ENCODE measurements at places on chromosomes 5 and 9.

DNA sequence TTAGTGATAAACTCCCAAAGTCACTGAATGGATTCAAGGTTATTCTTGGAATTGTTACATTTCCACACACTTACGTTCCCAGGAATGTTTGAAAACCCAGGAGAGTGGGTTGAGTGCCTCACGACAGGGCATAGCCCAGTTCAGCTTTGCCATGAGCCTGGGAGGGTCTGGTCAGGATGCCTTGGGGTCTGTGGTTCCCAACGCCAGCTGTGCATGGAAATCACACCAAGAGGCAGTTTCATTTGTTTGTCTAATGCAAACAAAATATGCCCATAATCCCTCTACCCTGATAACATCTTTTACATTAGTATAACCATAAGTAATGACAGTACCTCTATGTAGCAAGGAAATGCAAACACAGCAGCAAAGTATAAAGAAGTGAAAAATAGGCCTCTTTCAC lies 25.3 kb upstream of the MSX2 start:
- no peak for DNase-seq

DNA sequence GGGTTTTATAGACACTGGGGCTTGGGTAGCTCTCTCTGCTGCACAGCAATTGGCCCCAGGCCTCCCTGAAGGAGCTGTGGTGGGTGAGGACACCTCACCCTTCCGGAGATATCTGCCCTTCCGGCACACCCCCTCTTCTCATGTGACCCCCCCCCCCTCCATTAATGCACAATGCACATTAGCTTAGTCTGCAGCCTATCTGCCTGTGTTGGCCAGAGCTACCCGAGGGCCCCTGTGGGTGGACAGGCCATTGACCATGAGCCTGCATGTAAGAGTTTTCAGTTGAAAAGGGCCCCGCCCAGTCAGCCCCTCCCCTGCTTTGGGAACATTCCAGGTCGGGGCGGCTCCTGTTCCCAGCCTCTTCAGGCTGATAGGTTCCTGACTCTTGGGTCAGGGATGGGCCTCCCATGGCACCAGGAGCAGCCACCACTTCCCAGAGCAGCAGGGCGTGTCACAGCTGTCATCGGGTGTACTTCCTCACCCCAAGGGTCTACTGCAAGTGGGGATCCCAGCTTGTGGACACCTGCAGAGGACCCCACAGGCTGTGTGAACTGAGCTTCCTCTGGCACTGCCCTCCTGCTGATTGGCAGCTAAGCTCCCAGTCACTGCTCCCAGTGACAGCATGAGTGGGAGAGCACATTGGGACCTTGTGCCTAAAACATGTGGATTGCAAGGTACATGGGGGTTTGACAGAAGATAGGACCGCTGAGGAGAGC lies 17.8 kb downstream of the PHF2 start:
- no peak for DNase-seq

GRCh38 chr5:3303777-3304176 lies 291.9 kb upstream of the IRX1 start:
- DNase-seq: no peak

GRCh38 chr5:149930749-149931574 lies 13.6 kb downstream of the PDE6A start:
- no peak for DNase-seq

- DNase-seq: no peak
Measured at GRCh38 chr5:118052503-118052902, 935.8 kb downstream of the DTWD2 start.

DNA sequence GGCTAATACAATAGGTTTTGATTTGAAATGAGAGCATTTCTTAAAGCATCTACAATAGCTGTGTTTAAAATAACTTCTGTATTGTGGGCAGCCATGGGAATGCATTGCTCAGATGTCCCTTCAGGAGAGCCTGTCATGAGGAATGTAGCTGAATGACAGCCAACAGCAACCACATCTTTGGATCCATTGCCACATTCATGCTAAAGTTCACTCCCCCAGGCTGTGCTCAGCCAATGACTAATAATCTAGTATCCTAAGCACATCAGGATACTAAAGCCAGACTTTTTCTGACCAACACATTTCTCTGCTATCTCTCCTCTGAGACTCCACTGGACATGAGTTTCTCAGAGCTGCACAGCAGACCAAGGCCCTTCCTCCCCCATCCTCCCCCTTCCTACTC lies 45.5 kb downstream of the HTR1A start:
- DNase-seq: no peak

GRCh38 chr9:93028448-93029006 lies 30.0 kb upstream of the SUSD3 start:
- DNase-seq: no peak

GRCh38 chr9:122338536-122338935 lies 32.3 kb upstream of the PTGS1 start:
- no peak for DNase-seq

GRCh38 chr5:10023494-10023893 lies 226.2 kb downstream of the ATPSCKMT start:
- no peak for DNase-seq

DNA sequence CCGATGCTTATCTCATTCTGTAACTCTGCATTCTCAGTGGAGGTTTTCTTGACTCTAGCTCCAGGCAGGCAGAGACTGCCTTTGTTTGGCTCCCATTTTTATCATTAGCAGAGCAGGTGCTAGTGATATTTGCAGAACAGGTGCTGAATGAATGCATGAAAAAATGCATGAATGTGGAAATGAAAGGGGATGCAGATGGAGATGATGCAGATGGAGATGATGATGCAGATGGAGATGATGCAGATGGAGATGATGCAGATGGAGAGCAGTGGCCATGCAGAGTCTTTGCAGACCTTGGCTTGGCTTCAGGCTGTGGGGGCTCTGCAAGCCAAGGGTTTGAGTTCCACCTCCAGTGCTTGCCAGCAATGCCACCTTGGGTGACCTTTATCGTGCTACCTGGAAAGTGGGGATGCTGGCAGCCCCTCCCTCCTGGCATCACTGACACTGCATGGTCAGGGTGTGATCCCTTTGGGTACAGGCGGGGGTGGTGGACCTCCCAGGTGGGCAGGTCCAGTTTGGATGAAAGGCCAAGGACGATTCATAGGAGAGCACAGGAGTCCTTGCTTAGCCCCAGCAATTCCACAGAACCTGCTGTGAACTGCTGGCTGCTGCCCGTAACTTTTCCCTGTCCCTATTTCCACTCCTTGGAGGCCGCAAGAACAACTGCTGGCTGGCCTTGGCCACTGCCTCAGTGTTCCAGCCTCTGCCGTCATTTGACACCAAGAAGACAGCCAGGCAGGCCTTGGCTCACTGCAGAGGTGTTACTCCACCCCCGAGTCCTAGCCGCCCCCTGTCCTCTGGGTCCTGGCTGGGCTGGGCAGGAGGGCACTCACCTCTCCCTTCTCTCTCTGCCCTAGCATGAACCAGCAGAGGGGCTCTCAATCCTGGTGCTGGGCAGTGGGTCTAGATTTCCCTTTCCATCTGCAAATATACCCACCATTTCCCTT lies 33.0 kb downstream of the ERGIC1 start:
- no peak for DNase-seq

DNA sequence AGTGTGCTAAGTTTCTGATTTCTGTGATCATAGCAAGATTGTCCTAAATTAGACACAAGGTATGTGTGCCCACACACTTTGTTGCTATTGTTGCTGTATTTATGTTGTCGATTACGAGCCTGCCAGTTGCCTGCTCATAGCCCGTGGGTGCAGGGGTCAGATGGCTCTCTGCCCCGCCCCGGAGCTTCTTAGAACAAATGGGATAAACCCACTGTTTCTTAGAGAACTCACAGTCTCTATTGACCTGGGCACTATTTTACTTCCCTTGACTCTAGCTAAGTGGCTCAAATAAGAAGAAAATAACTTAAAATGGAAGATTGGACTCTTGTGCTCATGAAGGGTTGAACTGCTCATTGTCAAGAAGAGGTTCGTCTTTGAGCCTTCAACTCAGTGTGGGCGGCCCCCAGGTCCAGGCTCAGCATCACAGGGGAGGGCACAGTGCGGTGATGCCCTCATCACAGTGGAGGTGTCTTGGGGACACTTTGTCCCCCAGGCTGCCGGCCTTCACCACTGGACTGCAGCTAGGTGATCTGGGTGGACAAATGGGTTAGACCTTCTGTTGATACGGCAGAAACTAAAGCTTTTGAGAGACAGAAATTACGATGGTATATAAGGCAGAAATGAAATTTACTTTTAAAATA lies 155.5 kb downstream of the TENT4A start:
- DNase-seq: no peak

GRCh38 chr5:20972419-20972925 lies 984.5 kb upstream of the CDH18 start:
- DNase-seq: no peak

DNA sequence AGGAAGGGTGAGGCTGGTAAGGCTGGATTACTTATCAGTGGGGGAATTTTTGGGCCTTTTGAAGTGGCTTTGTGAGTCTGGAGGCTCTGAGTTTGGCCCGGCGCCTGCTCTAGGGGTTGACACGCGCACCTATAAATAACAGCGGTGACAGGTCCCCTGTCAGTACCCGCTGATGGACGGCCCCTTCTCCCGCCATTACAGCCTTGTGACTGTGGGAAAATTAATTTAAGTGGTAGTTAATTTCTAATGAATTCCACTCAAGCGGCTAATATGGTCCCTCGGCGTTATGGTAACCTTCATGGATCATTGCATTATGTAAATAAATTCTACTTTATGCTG lies 16.5 kb downstream of the MRPL36 start:
- no peak for DNase-seq

DNA sequence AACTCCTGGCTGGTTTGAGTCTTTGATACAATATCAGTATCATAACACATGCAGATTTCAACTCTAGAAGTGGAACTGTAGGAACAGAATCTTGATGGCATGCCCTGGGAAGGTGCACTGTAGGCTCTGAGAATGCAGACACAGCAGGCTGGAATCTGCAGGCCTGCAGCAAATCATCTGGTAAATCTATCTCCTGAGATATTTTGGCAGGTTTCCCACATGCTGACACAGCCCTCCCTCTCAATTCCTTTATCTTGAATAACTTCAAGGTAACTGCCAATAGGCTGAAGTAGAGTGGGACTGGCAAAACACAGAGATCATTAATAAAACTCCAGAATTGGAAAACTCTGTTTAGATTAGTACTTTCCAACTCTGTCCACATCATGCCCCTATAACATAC lies 177.8 kb upstream of the PCSK5 start:
- no peak for DNase-seq

GRCh38 chr5:98698359-98698758 lies 75.1 kb upstream of the RGMB start:
- no peak for DNase-seq

DNA sequence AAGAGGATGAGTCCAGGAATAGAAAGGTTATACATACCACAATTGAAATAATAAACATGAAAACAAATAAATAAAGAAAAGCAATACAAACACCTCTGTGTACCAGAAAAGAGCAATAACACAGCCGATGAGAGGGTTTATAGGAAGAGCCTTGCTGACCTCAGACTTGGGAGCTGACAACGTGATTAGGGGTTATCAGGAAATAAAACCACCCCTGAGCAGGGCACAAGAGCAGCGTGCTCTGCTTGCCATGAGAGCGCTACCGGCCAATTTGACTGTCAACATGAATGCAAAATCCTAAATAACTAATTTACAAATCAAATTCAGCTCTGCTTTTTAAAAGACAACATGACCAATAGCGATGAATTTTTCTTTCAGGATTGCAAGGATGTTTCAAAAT lies 2.6 kb upstream of the FREM1 start:
- DNase-seq: no peak

DNA sequence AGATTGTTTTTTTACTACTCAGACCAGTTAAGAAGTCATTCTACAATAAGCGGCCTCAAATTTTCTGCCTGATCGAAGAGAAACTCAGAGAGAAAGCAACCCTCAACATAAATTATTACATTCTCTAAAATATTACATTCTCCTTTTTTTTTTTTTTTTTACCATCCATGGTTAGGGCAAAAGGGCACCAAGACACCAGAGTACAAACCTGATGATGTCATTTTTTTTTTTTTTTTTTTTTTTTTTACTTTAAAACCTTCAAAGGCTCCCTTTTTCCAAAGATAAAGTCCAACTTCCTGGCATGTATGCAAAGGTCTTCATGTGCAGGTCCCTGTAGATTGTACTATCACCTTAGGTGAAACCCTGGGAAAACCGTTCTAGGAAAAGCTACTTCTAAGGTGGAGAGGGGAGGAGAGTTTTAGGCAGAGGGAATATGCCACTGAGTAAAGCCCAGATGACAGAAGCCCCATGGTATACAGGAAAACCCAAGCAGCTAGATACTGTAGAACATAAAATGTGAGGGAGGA lies 104.4 kb downstream of the SSBP2 start:
- DNase-seq: no peak

GRCh38 chr9:90559075-90560073 lies 83.2 kb downstream of the DIRAS2 start:
- no peak for DNase-seq

DNA sequence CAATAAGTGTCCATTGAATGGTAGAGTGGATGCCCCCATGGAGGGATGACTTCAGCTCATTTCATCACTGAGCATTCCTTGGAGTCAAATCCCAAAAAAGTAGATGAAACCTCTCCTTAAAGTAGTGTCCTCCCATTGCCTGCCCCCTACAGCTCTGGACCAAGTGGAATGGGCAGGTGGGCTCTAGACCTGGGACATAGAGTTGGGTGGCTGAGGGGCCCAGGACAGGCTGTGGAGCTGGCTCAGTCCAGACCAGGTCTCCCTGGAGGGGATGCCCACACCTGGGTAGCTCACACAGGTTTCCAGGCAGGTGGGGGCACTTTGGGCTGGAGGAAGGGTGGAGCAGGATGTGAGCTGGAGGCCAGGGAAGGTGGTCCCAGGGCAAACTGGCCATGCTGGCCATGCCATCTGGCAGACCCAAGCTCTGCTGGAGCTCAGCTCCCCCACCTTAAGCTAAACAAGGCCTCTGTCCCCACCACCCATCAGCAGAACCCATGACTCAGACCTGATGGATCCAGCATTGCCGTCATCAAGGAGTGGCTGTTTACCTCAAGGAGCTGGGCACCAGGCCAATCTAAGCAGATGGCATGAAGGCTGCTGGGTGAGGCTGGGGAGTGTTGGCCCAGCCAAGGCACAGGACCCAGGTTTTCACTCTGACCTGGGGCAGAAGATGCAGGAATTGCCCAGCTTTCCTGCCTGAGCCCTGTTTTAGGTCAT lies 6.2 kb upstream of the SPINK4 start:
- DNase-seq: no peak

DNA sequence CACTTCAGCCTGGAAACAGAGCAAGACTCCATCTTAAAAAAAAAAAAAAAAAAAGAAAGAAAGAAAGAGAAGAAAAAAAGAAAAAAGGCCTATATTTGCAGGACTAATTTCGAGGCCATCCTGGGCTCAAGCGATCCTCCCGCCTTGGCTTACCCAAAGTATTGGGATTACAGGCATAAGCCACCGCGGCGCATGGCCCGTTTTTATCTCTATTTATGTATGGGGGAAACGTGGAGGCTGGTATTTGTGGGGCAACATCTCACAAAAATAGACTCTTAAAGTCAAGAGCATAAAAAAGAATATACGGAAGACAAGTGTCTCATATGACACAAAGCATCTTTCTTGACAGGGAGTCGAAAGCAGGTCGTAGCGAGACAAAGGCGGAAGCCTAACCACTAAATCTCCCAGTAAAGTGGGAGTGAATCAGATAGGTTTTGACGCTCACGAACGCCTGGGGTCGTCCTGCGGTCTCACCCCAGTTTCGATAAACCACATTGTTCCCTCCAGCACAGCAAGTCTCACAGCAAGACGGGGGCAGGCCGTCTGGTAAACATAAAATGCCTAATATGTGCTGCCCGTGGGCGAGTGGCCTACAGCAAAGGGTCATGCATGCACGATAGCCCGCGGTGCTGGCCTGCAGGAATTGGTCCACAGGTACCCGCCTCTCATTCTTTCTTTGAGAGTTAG lies 1.8 kb upstream of the TRIM41 start:
- DNase-seq: no peak

- no peak for DNase-seq
Measured at GRCh38 chr5:38369692-38370091, 111.3 kb downstream of the EGFLAM start.

- DNase-seq: no peak
Measured at GRCh38 chr5:3995954-3996619, 400.5 kb downstream of the IRX1 start.

Data from NCI-H1930 (cell line).